ENCODE measurements at places on chromosomes 7 and 10.

DNA sequence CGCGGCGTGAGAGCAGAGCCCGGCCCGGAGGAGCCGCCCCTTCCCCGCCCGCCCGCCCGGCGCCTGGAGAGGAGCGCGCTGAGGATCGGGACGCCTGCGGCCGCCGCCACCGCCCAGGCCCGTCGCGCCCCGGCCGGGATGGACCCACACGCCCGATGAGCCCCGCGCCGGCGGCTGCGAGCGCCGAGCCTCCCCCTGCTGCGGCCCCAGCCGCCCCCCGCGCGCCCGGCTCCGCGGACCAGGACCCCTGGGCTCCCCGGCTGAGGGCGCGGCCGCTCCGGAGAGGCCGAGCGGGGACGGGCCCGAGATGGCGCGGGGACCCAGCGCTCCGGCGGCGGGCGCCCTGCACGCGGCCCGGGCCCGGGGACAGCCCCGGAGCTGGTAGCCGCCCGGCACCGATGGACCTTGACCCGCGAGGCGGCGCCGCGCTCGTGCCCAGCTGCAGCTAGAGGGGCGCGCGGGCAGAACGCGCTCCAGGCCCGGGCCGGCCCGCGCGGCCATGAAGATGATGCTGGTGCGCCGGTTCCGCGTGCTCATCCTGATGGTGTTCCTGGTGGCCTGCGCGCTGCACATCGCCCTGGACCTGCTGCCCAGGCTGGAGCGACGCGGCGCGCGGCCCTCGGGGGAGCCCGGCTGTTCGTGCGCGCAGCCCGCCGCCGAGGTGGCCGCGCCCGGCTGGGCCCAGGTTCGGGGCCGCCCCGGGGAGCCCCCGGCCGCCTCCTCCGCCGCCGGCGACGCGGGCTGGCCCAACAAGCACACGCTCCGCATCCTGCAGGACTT lies 520 bp downstream of the FAM20C start:
- DNase-seq = no peak

DNA sequence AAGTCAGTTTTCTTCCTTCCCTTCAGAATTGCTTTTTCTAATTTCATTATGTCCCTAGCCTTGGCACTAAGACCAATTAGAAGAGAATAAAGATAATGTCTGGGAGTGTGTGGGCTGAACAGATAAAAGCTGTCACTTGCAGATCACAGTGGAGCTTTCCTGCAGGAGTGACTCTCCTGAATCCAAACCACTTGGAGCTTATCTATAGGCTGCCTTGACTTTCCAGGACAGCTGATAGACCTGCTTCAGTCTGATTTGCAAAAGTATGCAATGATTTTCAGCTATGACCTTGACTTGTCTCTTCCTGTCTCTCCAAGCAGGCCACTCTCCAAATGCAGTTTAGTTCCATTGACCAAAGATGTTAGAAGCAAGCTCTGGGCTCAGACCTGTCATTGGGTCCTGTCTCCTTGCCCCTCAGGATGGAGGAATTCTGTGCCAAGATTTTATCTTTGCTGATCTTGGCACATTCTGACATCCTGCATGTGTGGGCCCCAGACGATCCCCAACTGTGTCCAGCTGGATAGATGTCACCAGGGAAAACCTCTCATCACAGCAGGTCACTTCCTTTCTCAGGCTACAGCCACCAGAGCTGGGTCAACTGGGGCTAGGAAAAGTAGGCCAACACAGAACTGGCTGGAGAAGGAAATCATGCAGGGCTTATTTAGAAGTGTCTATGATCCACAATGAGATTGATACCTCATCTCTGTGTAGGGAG lies 120.9 kb upstream of the ZNF438 start:
- no peak for DNase-seq

DNA sequence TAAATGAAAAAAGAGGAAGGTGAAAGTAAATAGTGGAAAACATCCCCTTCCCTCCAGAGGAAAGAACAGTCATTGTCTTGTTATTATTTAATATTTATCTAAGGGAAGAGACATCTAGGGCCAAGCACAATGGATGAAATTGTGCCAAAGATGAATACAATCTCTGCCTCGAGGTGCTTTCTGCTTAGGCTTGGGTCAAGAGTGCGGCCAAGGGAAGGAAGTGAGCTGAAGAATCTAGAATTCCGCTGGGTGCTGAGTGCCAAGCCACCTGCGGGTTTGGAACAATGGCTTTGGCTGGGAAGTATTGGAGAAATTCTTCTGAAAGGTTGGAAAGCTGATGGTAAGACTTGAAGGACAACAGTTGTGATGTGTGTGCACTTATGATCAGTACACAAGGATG lies 531.3 kb upstream of the FZD8 start:
- DNase-seq = no peak

DNA sequence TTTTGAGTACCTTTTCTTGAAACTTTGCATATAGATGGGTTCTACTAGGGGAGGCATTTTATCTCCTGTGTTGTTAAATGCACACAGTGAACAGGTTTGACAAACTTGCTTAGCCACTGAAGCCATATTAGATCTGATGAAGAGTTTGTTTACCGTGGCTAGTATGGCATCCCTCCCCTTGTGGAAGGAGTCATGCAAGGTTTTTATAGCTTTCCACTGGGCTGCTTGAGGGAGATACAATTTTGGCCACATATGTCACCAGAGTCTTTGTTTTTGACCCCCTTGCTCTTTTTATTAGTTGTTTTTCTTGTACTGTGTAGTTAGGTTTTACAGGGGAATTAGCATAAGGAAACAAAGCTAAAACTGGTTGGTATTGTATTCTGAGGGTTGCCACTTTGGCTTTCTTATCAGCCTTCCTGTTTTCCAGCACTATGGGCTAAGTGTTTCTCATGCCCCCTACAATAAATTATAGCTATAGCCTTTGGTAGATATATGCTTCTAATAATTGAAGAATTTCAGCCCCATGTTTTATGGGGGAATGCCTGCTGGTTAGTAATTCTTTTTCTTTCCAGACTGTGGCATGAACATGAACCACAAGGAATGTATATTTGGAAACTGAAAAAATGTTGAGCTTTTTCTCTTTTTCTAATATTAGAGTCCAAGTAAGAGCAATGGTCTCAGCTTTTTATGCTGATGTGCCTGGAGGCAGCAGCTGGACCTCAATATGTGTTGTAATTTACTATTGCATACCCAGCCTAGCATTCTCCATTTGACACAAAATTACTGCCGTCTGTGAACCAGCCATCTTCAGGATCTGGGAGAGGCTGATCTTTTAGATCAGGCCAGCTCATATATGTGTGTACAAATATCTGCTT lies 18.4 kb upstream of the STEAP2 start:
- no peak for DNase-seq

- no peak for DNase-seq
These were observed 54.6 kb upstream of the STARD3NL start for GRCh38 chr7:38123494-38123893.

DNA sequence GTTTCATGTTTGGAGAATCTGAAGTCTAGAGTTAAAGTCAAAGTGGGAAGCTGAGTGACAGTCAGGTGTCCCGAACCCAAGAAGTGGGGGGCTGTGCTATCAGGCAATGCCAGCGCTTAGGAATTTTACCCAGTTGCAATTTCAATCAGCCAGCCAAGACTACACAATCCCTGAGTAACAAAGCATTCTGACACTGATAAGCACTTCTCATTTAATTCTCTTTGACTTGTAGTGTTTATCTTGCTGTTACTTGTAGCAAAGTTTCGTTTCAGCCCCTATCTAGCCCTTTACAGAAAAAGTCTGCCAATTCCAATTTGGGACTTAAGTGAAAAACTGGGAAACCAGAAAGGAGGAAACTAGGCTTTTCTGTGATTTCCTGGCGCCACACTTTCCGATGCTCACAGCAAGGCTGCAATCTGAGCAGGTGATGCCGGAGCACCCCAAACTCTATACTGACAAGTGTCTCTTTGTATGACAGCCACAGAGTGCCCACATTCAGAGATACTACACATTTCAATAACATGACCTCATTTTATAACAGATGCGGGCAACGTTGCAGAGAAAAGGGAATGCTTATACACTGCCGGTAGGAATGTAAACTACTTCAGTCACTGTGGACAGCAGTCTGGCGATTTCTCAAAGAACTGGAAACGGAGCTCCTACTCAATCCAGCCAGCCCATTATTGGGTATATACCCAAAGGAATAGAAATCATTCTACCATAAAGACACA lies 61.0 kb downstream of the ITIH5 start:
- no peak for DNase-seq

DNA sequence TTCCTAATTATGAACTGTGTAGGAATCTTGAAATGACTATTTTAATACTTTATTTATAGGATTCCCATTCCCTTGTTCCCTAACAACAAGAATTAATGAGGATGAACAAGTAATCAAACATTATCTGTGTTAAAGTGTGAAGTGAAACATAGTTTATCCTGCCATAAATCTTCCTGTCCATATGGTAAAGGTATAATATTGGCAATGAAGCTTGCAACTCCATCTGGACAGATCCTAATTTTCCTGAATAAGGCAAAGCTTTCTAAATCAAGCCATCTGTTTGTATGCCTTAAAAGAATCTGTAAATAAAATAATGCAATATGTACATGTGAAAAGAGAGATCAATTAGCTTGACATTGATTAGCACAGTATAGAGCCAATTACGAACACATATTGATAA lies 529.0 kb downstream of the ANKRD7 start:
- DNase-seq = no peak

DNA sequence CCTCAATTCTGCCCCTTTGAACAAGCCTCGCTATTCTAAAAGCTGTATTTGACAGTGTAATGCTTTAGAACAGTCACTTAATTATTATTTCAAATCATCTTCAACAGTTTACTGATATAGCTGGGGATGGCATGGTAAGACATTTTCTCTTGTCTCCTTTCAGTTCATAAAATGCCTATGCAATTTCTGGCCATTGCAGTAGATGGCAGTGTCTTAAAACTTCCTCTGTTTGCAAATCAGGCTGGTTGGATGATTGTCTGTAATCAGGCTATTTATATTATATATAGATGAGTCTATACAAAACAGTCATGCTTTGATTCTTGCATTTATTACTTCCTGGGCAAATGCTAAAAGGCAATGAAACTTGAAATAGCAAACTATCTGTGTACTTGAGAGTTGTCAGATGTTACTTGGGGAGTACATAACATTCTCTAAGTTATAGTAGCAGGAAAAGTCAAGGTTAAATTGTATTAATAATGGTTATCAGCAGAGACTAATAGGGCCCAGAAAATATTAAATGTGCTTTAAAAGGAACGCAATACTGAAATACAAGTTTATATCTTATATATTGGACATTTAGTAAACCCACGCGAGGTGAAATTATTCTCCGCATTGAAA lies 55.5 kb upstream of the LHFPL3 start:
- DNase-seq = no peak

- DNase-seq = no peak
These were observed 100.8 kb upstream of the STK17A start for GRCh38 chr7:43481902-43482678.

DNA sequence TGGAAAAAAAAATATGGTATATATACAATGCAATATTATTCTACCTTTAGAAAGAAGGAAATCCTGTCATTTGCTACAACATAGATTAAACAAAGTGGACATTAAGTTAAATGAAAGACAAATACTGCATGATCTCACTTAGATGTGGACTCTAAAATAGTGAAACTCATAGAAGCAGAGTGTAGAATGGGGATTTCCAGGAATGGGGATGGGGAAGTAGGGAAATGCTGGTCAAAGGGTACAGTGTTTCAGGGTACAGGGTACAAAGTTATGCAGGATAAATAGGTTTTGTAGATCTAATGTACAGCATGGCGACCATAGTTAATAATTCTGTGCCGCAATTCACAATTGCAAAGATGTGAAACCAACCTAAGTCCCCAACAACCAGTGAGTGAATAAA lies 385.5 kb downstream of the SFMBT2 start:
- DNase-seq = no peak

DNA sequence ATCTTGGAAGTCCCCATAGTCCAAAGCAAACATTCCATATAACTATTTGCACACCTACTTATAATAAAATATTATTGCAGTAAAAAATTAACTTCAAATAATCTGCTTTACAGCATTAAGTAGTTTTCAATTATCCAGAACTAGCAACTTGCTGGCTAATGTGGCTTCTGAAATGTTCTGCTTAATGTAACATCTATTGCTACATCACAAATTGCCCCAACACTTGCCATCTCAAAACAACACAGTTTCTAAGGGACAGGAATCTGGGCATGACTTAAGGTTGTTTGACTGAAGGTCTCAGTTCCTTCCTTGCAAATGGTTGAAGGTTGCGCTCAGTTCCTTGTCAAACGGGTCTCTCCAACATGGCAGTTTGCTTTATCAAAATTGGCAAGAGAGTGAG lies 378.5 kb upstream of the SEMA3C start:
- no peak for DNase-seq

Measured in nucleus accumbens (tissue), 56 donors.